ENCODE measurements at places on chromosomes 3 and 15.

- no peak for DNase-seq
Observed at GRCh38 chr15:69908060-69908459, 189.7 kb downstream of the TLE3 start.

DNA sequence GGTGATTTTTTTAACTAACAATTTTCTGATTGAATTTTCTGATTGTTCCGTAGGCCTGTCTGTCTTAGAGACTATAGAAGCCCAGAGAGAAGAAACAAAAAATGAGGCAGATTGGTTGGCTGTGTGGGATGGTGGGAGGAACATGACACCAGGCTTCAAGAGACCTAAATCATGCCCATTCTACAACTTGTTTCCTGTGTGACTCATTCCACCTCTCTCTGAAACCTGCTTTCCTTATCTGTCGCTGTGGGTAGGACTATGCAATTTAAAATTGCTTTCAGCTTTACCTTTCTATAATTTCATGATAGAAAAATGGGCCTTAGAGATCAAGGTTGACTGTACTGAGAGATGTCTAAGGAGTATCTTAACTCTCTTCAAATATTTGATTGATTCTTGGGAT, 44.5 kb downstream of the OXNAD1 start:
- peak; percentile 30 for DNase-seq

- DNase-seq: no peak
Observed at GRCh38 chr3:30181178-30181465, 425.3 kb upstream of the TGFBR2 start.

GRCh38 chr15:28456476-28457395, 76.0 kb downstream of the GOLGA8G start:
- no peak for DNase-seq

DNA sequence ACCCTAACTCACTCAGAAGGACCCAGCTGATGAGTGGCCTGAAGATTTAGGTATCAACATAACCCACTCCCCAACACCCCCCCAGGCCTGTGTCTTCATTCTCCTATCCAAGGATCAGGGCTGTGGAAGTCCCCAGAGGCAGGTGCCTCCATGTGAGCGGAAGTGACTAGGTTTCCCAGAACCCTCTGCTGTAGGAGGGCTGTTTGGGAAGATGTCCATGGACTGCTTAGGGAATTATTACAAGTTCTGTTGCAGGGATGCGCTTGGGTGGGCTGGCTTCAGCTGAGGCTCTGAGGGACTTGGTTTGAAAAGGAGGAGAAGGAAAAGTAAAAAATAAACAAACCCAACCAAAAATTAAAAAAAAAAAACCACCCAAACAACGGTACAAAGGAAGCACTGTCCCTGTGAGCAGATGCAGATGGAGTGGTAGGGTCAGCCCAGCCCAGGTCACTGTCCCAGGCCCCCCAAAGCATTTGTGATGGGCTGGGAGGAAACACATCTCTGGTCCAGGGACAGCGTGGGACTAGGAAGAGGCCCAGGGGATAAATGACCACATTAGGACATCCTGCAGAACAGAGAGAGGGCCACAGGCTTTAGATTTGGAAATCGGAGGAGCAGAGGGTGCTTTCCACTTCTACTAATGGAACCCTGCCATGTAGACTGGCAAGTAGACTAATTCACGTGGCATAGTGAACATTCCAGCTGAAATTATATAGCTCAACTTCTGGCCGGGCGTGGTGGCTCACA, 12.2 kb upstream of the APOD start:
- DNase-seq: no peak

DNA sequence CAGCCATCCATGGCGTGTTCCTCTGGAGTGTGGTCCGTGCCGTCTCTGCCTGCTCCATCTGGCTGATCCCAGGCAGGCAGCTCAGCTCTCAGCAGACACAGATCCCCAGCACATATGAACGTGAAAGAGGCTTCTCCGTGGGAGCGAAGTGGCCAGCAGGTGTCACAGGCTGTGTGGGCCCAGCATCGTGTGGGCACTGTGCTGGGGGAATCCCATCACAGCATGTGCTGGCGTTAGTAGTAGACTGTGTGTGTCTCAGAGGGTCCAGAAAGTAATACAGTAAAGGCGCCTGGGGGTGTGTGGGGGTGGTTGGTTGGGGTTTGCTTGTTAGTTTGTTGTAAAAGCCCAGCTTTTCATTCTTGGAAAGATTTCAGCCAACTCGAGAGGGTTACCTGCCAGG, 147.6 kb downstream of the IGF1R start:
- no peak for DNase-seq

DNA sequence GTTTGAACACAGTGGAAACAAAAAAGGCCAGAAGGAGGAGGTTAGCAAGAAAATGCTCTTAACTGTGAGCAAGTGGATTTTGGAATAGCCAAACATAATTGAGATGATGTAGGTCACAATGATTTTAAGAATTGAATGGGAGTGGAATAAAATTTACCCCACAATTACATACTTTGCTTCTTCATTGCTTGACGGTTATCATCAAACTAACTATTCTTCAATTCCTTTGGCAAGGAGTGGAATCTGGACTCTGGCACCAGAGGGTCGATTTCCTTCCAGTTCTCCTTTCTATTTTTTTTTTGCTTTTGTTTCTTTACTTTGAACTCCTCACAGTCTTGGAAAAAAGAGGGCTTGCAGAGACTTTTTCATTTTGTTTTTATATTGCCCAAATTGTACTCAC, 634.5 kb upstream of the TGFBR2 start:
- no peak for DNase-seq

DNA sequence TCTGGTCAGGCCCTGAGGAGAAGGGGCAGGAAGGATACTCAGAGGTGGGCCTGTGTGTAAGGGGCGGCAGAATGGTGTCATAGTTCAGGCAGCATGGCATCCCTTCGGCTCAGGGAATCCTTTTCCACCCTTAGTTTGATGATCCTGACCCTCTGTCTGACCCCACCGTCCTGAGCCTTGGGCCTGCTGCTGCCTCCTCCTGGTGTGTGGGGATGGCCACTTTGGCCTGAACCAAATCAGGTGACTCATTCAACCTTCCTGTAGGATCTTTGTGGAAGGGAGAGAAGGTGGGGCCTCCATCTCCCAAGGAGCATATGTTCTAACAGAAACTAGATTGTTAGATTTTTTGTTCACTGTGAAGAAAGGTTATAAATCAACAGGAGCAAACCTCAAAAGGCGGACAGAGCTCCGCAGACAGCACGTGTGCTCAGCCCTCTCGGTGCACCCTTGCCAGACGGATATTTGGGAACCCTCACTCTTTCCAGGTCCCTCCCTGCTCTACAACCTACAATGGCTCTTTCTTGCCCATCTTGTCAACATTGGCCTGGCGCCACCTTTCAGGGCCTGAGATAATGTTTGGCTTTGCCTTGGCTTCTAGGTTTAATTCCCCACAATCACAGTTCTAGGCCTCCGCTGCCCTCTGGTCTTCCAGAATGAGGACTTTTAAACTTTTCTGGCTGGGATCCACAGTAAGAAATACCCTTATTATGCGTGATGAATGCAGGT, 21.7 kb downstream of the THSD4 start:
- DNase-seq: no peak

- DNase-seq: no peak
Observed at GRCh38 chr3:176799675-176800074, 397.6 kb downstream of the TBL1XR1 start.

- no peak for DNase-seq
Observed at GRCh38 chr3:135055449-135055848, 260.4 kb downstream of the EPHB1 start.

DNA sequence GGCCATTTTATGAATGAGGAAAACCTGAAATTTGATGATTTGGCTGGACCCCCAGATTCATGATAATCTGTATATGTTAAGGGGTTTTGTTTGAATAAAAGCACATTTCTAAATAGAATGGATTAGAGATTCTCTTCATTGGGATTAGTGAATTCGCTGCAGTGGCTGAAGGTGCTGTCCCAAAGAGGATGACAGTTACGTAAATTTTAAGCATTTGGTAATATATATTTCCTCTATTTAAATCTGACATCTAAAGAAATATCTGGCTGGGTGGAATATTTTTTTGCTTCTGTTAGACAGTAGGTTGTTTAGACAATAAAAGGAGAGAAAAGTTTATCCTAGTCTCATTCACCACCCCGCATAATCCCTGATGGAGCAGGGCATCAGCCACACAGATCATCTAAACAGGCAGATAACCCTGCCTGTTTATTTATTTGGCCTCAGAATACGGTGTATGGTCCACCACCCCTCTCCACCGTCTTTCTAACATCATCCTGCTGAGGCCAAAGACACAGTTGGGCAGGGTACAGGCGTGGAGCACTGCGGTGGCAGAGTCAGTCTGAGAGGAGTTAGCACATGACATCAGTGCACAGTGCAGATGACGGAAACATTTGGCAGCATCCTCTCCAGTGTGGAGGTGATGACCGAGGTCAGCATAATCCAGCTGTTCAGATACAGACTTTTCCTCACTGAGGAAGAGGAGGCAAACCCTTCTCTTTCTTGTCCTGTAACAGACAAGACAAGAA, 20.4 kb upstream of the NFKBIZ start:
- DNase-seq: peak; percentile 36

- no peak for DNase-seq
Observed at GRCh38 chr15:51114437-51115119, 19.9 kb upstream of the TNFAIP8L3 start.

- no peak for DNase-seq
Observed at GRCh38 chr3:46551615-46552014, 14.5 kb downstream of the LRRC2 start.

- DNase-seq: no peak
Observed at GRCh38 chr3:40939030-40939740, 260.1 kb upstream of the CTNNB1 start.

DNA sequence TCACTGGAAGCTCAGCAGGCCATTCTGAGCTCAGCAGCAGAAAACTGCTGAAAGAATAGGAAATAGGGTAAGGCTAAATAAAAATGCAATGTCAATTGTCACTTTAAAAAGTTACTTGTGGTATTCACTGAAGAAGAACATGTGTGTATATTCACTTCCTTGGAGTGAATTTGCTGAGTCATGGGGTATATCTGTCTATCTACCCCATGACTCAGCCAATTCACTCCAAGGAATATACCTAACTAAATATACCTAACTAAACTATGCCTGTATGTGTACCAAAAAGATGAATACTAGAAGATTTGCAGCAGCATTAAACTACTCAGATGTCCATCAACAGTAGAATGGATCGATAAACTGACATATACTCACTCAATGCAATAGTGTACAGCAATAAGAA, 69.5 kb upstream of the KCNAB1 start:
- no peak for DNase-seq

GRCh38 chr3:178749471-178749870, 213.2 kb downstream of the KCNMB2 start:
- no peak for DNase-seq

GRCh38 chr3:167780214-167780883, 44.8 kb downstream of the SERPINI1 start:
- DNase-seq: no peak

- DNase-seq: no peak
Observed at GRCh38 chr3:27986234-27986879, 255.1 kb upstream of the CMC1 start.

GRCh38 chr3:197260491-197261163, 37.8 kb downstream of the DLG1 start:
- DNase-seq: peak; percentile 21

GRCh38 chr3:32619395-32619794, 48.7 kb upstream of the DYNC1LI1 start:
- no peak for DNase-seq

DNA sequence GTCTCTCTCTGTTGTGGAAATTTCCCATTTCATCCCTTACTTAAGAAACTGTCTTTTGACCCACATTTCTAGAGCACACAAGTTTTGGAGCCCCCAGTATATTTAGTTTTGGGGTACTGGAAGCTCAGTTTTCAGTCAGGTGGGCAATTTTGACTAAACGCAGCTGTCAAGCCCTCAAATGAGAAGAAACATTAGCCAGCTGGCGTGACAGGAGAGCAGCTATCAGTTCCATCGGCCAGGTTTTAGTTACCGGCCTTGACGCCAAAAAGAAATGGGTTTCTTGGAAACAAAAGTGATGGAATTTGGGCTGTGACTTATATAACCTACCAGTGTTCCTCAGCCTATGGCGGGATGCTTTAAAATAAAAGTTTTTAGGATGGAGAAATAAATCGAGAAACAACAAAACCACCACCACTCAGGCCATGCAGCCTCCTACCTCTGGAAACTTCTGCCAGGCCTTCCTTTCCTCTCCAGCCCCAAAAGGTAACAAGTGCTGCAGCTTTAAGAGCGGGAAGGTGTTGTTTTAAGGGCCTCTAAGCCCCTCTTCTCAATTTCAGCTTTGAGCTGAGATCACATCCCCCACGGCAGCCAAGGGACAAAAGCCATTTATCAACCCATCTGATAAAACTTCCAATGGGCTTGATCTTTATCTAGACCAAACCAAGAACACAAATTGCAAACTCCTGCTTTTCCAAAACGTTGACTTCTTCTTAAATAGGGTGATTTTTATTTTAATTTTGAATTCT, 18.3 kb downstream of the RGMA start:
- no peak for DNase-seq

DNA sequence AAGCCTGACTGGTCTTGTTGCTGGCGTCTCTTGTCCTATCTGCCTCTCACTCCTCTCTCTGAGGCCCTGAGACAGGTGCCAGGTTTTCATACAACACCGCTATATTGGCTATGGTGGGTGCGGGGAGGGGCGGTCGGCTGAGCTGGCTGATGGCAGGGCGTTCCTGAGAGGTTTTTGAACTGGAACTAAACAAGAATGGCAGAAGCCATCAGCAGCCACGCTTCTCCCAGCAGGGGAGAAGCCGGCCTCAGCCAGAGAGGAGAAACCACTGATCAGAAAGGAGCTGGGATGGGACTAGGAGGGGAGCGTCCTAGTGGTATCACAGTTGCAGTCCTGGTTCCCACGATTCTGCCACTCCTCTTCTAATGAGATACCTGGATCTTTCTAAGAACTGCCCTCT, 89.9 kb upstream of the PRR23E start:
- DNase-seq: no peak

DNA sequence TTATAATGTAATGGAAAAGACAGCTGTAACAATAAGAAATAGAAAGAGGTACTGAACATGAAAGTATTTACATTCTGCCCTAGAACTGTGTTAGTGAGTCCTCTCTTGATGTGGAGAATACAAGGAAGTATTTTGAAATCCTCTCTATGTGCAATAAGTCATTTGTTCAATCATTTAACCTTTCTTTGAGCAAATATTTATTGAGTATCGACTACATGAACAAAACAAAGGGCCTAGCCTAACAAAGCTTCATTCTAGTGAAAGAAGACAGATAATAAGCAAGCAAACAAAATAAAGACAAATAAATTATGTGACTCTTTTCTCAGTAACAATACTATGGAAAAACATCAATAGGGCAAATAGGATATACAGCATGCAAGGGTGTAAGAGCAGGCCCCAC, 354.9 kb upstream of the ATP11B start:
- no peak for DNase-seq

- peak; percentile 45 for DNase-seq
Observed at GRCh38 chr3:21562243-21562642, 188.8 kb downstream of the ZNF385D start.

DNA sequence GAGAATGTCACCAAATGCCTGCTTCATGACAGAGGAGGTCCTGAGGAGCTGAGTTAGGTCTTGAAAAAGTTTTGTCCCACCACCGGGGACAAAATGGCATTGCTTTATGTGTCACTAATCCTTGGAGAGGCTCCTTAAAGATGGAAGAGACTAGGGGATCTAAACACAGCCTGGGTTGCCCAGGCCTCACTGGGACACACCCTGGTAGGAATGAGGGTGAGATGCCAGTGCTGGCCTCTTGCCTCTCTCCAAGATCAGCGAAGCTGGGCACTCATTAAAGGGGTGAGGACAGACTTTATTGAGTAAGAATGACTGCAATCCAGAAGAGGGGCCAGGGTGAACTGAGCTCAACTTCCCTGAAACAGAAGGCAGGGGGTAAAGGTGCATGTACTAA, 58.5 kb upstream of the KLF13 start:
- DNase-seq: no peak

- DNase-seq: no peak
Observed at GRCh38 chr3:39478226-39478625, 10.7 kb downstream of the MOBP start.

Data from fibroblast of skin of right quadriceps (primary cell).